ENCODE measurements at places on chromosomes 4 and X.

DNA sequence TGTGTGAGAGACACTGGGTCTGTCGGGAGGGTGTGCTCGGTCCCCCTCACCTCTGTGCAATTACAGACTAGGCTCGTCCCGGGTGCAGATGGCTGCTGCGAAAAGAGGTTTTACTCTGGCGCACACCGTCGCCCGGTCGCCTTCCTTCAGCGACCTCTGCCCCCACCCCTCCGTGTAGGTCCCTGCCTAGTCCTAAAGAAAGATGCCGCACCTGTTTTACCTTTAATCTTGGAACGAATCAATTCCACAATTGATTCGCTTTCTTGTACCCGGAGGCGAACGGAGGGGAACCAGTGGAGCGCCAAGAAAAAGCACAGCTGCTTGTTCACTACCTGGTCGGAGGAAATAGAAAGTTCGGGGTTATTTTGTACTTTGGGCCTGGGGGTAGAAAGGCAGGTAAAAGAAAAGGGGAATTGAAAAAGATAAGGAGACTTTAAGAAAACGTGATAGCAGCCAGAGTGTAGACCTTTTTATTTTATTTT, 1.2 kb downstream of the NPNT start:
- no peak for DNase-seq

DNA sequence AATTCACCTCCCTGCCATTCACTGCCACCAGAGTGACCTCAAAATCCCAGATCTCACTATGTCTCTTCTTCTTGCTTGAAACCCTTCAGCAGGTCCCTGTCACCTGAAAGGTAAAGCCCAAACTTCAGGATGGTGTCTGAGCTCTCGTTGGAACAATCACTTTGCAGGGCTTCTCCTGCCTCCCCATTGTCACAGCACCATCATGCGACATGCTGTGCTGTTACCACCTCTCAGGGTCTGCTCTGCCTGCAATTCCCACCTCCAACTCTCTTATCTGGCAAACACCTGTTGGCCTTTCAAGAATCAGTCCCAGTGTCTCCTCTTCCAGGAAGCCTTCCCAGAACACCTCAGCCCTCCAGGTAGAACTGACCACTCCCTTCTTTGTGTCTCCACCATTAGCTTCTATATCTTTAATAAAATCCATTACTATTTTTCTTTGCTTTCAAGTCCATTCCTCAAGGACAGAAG, 46.2 kb downstream of the SEL1L3 start:
- DNase-seq: no peak

GRCh38 chr4:37561803-37562207, 124.4 kb downstream of the RELL1 start:
- DNase-seq: no peak

DNA sequence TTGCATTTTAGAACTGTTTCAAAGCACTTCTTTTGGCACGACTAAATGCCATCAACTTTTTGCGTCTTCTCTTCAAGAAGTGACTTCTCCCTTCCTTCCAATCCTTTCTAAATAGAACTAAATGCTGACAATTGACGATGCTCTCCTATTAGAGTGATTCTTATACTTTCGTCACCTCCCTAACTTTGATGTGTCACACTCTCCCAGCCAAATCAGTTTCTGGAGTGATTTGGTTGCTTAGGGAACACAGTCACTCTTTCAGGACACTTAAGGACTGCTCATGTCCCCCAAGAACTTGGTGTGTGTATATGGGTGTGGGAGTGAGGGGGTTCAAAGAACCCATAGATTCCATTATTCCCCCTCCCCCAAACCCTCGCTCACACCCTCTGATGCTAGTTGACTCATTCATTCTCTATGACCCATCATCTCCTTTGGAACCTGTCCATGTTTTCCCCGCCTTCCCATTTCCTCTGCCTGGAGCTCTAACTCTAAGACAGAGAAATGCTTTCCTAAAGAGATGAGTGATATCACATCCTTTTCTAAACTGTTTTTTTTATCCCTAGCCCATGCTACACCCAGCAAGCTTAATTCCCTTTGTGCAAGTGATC, 26.8 kb upstream of the AREG start:
- peak; percentile 43 for DNase-seq

DNA sequence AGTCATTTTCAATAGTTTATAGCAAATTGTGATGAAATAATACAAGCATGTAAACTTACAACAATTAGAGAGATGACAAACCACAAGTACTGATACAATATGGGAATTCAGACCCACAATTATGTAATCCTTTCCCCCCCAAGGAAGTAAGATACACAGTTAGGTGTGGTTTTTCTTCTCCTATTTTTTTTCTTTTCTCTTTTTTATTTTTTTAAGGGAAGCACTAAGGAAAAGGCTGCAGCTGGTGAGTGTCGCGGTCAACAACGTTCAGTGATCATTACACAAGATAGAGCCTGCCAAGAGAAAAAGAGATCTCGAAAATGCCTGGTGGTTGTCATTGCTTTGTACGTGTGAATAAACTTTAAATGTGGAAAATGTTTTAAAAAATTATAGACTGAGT, 9.8 kb downstream of the NDNF start:
- no peak for DNase-seq

DNA sequence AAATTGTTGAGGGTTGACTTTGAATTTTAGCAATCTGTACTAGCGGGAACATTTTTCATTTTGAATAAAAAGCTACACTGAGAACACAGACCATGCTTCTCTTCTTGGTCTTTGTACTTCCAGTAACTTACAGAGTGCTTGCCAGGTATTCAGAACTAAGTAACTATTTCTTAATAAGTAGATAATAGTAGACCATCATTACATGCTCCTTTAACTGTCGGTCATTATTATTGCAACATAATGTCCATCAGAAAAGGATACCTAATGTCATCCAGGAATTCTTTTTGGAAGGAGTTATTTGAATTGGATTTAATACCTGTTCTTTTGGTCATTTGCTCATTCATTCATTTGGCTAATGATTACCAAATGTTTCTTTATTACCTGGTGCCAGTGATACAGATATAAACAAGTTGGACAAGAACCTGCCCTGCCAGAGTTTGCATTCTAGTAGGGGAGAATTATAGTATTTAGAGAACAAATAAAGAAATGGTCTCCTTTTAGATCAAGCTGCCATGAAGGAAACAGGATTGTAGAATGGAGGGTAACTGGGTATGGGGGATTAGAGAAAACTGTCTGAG, 32.7 kb downstream of the CWH43 start:
- DNase-seq: no peak

GRCh38 chr4:1932736-1933135, 61.5 kb downstream of the NSD2 start:
- DNase-seq: no peak

- no peak for DNase-seq
Observed at GRCh38 chrX:116204932-116205331, 34.4 kb downstream of the AGTR2 start.

DNA sequence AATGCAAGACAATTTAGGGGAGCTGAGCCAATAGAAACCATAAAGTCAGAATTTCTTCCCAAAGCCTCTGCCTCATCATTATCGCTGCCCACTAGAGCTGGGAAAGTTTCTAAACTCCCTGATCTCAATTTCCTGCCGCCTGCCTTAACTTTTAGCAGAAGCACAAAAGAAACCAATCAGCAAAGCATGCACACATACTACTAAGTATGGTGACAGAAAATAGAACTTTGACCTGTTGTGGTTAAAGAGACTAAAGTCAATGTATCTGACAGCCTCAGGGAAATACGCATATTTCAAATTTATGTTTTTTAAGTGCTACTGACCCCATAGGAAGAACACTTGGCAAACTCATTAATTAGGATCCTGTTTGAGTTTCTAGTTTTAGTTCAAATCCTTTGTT, 10.1 kb downstream of the STK26 start:
- DNase-seq: no peak

GRCh38 chr4:155684892-155685541, 18.4 kb downstream of the GUCY1A1 start:
- DNase-seq: no peak

DNA sequence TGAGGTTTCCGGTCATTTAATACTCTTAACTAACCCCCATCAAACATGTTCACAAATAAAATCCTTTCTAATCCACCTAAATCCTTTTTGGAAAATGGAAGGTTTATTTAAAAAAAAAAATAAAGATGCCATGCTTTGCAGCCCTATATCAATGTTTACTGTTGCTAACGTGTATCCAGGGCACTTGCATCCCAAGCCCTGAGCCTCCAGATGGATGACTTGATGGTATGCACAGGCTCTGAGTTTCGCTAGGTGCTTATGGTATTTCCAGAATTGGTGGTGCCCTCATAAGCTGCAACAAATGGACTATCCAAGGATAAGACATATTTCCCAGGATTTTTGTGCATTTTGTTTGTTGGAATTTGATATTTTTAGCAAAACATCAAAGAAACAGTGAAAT, 257.7 kb downstream of the PRDM5 start:
- no peak for DNase-seq

DNA sequence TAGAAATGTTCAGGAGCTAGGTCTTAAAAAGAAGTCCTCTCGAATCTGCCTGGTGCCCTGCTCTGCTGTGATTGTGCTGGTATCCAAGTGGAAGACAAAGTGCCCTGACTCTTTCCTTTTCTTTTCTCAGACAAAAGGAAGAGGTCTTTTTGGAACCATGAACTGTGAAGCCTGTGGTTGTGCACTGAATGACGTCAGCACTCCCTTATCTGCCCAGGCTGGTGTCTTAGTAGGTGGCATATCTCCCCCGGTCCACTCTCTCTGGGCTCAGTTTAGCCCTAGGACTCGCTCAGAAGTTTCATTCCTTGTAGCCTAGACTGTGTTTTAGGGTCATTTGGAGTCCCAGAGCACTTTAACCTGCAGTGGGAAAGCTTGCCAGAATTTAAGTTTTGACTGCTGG, 400.3 kb upstream of the CT83 start:
- DNase-seq: no peak

- no peak for DNase-seq
Observed at GRCh38 chr4:78722878-78723277, 53.3 kb upstream of the BMP2K start.

DNA sequence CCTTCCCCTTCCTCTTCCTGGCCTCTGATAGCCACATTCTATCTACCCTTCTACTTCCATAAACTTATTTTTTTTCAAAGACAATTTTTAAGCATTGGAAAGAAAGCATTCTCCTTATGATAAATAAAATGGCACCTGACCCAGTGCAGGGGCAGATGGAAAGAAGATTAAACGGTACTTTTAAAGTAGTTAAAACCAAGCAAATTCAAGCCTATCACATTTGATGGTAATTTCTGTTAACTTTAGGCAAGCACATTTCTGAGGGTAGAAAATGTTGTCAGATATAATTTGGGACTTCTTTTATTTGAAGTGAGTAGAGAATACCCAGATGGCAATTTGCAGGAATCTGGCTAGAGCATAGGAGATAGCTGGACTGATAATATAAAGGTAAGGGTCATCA, 332.9 kb downstream of the EPHA5 start:
- DNase-seq: no peak

DNA sequence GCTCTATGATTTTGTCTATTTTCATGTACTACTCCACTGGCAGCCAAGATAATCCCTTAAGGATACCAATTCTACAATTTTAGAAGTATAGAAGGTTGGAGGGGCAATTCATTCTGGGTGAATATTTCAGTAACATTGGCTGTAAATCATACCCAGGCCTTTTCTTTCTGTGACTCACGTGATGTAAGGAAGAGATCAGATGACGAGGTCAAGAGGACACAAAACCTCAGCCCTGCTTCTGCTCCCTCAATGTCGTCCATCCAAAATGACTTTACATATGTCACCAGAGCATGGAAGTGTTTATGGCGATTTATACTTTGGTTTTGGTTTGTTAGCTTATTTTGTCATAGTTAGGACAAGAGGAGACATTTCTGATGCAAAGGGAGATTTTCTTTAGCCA, 70.7 kb upstream of the SLC4A4 start:
- DNase-seq: no peak

DNA sequence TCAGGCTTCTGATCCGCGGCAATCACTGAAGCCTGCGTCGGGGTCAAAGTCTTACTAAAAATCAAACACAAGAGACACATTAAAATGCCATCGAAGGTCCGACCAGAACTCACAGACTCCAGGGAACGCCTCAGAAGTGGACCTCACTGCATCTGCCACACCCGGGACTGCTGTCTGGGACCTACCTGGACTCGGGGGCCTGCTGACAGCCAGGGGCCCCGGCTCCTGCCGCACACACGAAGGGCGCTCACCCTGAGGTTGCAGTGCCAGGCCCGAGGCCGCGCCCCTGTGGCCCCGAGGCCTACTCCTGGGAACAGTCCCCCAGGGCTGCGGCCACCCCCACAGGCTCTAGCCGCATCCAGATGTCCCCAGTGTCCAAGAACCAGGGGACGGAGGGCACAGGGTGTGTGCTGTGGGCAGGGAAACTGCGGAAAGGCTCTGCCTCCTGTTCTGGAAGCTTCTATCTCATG, 7.4 kb downstream of the CTBP1 start:
- DNase-seq: no peak

- DNase-seq: no peak
Observed at GRCh38 chr4:40992472-40993295, 221.7 kb downstream of the APBB2 start.

- peak; percentile 11 for DNase-seq
Observed at GRCh38 chr4:137471895-137472294, 60.4 kb downstream of the PCDH18 start.

- no peak for DNase-seq
Observed at GRCh38 chrX:138519296-138519695, 192.2 kb downstream of the FGF13 start.

DNA sequence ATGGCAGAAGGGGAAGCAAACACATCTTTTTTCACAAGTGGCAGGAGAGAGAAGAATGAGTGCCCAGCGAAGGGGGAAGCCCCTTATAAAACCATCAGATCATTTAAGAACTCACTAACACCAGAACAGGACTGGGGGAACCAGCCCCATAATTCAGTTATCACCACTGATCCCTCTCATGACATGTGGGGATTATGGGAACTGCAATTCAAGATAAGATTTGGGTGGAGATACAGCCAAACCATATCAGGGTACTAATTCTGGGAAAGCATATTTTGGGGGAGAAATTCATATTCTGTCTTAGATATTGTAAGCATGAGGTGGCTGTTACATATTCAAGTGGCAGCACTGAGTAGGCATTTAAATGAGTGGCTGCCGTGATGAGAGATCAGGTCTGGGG, 87.8 kb downstream of the RAPGEF2 start:
- DNase-seq: no peak

DNA sequence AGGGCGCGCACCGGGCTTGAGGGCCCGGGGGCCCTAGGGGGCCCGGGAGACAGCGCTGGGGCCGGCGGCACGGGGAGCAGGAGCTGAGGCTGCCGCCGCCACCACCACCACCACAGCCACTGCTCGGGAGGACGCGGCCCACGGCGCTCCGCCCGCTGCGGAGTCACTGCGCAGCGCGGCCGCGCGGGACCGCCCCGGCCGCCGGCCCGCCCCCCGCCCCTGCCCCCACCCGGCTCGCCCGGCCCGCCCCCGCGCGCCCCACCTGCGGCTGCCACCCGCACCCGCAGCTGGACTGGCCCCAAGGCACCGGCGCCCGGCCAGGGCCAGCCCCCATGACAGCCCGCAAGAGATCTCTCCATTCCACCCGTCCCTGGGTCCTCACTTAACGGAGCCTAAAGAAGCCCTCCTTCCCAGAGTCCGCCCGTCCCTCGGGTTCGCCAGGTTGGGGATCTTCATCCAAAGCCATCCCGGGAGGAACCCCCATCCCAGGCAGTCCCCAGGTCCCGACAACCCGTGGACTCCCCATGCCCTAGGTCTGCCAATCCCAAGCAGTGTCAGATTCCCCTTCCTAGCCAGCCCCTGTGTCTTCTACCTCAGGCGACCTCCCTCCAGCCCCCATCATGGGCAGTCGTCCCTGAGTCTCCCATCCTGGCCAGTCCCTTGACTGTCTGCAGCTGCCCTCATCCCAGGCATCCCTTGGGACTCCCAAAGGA, 40.0 kb upstream of the IQSEC2 start:
- no peak for DNase-seq
